Activated naive CD4-positive, alpha-beta T cell treated with anti-CD3 and anti-CD28 coated beads, Interleukin-2, amount 10 ng/mL, durations not matched to agents 7 days and 5 days (primary cell): ENCODE measurements at places on chromosomes 7 and 10.

DNA sequence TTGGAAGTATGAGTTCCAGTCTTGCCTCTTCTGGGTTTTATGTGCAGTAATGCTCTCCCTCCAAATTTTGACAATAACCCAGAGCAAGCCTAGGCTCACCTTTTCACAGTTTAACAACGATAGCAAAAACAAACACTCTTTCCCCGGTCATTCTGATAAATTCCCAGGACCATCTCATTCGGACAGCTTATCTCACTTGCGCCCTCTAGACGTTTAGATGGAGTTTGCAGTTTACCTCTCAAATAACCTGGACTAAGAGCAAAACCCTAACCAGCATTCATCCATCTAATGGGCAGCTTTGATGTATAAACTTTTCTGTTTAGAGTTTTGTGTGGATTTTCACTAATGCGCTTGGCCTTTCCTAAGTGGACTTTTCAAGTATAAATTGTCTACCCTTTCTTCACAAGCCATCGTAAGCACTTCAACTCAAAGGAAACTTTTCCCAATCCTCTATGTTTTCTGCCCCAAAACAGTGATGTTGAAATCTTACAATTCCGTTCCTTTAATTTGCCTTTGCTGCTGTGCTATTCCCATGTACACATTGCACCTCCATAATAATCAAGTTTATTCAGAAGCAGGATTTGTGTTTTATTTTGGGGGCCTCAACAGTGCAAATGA lies 114.9 kb downstream of the HDAC9 start:
- no peak overlapping the region for H3K27ac ChIP-seq
- no peaks in the 10 kb centered on the region for H3K36me3 ChIP-seq
- H3K4me3 ChIP-seq, result no peak overlapping the region
- no peak for DNase-seq
- no peaks in the 10 kb centered on the region for H3K4me1 ChIP-seq
- H3K27me3 ChIP-seq, result no peaks in the 10 kb centered on the region

DNA sequence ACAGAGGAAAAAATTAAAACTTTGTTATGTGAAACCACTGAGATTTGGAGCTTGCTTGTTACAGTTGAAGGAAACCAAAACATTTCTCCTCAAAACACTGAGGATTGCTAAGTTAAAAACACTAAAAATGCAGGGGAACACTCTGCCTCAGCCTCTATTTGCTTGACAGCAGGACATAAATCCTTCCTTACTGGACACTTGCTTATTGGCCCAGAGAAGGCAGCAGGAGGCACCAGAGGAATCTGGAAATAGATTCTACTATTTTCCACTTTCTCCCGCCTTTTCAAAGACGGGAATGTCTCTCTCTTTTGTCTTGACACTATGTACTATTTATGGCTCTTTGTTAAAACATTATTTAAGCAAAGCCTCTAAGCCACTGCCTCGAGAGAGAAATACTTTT lies 67.9 kb downstream of the MTURN start:
- no peak overlapping the region for H3K27ac ChIP-seq
- DNase-seq, result no peak
- H3K36me3 ChIP-seq, result no peaks in the 10 kb centered on the region
- no peaks in the 10 kb centered on the region for H3K4me1 ChIP-seq

DNA sequence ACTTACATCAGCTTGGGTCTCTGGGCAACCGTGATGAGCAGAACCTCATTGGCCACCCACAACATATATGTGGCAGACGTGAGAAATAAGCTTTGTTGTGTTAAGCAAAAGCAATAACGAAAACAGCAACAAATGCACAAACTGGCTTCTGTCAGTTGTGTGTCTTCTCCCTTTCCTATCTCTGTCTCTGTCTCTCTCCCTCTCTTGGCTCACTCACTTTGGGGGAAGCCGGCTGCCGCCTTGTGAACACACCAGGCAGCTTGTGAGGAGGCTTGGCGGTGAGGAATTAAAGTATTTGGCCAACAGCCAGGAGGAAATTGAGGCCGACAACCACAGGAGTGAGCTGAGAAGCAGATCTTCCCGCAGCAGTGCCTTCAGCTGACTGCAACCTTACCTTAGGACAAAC lies 21.9 kb upstream of the CDCA7L start:
- peaks cover 12% of the 10 kb centered on the region for H3K27me3 ChIP-seq
- H3K36me3 ChIP-seq, result no peaks in the 10 kb centered on the region
- H3K4me3 ChIP-seq, result no peak overlapping the region
- no peak overlapping the region for H3K27ac ChIP-seq
- H3K4me1 ChIP-seq, result peaks cover 7% of the 10 kb centered on the region

- peak; percentile 83 for DNase-seq
- H3K4me3 ChIP-seq, result no peak overlapping the region
- peaks cover 60% of the 10 kb centered on the region for H3K27me3 ChIP-seq
- H3K27ac ChIP-seq, result peak overlapping the region; percentile 87
- peaks cover 35% of the 10 kb centered on the region for H3K4me1 ChIP-seq
- H3K36me3 ChIP-seq, result peaks cover 6% of the 10 kb centered on the region
These were observed 97.2 kb upstream of the INSYN2A start for GRCh38 chr10:127293640-127294039.

DNA sequence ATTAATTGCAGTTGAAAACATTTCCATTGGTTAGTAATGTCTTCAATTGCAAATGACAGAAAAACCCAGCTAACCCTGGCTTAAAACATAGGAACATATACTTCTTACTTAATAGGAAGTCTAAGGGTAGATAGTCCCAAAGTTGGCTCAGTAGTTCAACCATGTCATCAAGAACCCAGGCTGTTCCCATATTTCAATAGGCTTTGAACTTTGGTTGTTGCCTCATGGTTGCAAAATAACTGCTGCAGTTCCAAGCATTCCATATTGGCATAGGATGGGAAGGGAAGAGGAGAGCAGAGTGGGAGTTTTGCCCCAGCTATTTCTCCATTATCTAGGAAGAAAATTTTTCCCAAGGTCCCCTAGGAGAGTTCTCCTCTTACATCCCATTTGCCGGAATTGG lies 81.4 kb upstream of the EEPD1 start:
- peaks cover 26% of the 10 kb centered on the region for H3K27me3 ChIP-seq
- no peaks in the 10 kb centered on the region for H3K36me3 ChIP-seq
- DNase-seq, result no peak
- no peak overlapping the region for H3K4me3 ChIP-seq
- H3K4me1 ChIP-seq, result no peaks in the 10 kb centered on the region
- no peak overlapping the region for H3K27ac ChIP-seq

- H3K27me3 ChIP-seq, result peaks cover 16% of the 10 kb centered on the region
- no peak overlapping the region for H3K4me3 ChIP-seq
- H3K27ac ChIP-seq, result no peak overlapping the region
- H3K4me1 ChIP-seq, result no peaks in the 10 kb centered on the region
- no peak for DNase-seq
These were observed 36.9 kb downstream of the AKR1B1 start for GRCh38 chr7:134422008-134422407.

GRCh38 chr7:34755008-34755407 lies 97.0 kb downstream of the NPSR1 start:
- no peak overlapping the region for H3K4me3 ChIP-seq
- DNase-seq, result no peak
- H3K36me3 ChIP-seq, result no peaks in the 10 kb centered on the region
- no peak overlapping the region for H3K27ac ChIP-seq
- no peaks in the 10 kb centered on the region for H3K4me1 ChIP-seq
- no peaks in the 10 kb centered on the region for H3K27me3 ChIP-seq

DNA sequence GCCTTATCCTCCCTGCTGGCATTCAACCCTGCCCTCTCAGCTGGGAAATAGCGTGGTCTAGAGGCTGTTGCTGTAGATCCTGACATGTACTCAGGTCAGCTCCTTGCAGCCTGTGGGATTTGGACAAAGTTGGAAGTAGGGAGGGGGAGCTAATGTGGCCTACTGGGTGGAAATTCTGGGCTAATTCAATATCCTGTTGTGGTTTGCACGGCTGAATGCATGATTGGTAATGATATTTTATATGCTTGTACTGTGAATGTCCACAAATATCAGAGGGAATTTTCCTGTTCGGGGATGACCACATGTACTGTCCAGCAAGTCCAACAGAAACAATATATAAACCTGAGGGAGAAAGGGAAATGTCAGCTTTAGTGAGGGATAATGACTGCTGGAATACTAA lies 22.1 kb upstream of the NPVF start:
- no peak overlapping the region for H3K27ac ChIP-seq
- no peaks in the 10 kb centered on the region for H3K4me1 ChIP-seq
- H3K27me3 ChIP-seq, result no peaks in the 10 kb centered on the region
- no peak overlapping the region for H3K4me3 ChIP-seq

GRCh38 chr10:29722777-29723176 lies 88.0 kb upstream of the SVIL start:
- peaks cover 22% of the 10 kb centered on the region for H3K36me3 ChIP-seq
- H3K27me3 ChIP-seq, result no peaks in the 10 kb centered on the region
- DNase-seq, result no peak
- H3K27ac ChIP-seq, result no peak overlapping the region
- H3K4me1 ChIP-seq, result peaks cover 9% of the 10 kb centered on the region

DNA sequence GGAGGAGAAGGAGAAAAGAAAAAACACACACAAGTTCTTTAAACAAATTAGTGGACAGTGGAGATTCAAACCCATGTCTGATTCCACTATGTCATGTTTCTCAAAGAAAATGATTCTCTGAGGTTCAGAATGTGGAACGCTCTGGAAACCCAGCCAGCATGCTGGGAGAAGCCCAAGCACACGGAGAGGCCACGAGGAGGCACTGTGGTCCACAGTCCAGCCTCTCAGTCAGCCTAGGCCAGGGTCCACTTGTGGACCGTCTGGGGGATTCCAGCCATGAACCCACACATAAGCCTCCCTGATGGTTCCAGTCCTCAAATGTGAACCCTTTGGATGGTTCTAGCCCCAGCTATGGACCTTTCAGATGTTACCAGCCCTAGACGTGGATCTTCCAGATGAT lies 73.4 kb downstream of the CAV1 start:
- no peaks in the 10 kb centered on the region for H3K36me3 ChIP-seq
- H3K27ac ChIP-seq, result no peak overlapping the region
- peaks cover 23% of the 10 kb centered on the region for H3K27me3 ChIP-seq
- no peak for DNase-seq
- no peak overlapping the region for H3K4me3 ChIP-seq

DNA sequence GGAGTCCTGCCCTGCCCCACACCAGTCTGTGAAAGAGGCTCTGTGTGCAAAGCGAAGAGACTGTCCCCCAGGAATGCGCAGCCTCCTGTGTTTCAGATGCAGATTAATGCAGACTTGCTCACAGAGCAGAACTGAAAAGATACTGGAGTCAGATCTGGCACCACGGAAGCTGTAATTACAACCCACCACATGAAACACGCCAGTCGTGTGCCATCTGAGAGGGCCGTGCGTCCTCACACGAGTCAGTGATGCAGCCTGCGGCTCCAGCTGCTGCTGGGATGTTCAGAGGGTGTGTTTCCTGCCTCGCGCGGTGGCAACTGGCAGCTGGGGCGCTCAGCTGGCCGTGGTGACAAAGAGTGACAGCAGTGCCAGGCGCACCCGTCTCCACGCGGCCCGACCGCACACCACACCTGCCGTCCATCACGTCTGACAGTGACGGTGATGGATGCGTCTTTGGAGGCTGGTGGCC lies 50.0 kb downstream of the NKX6-2 start:
- H3K4me1 ChIP-seq, result no peaks in the 10 kb centered on the region
- no peak for DNase-seq
- no peak overlapping the region for H3K4me3 ChIP-seq
- no peak overlapping the region for H3K27ac ChIP-seq

- no peak overlapping the region for H3K27ac ChIP-seq
- H3K27me3 ChIP-seq, result no peaks in the 10 kb centered on the region
- H3K4me1 ChIP-seq, result peaks cover 12% of the 10 kb centered on the region
- H3K4me3 ChIP-seq, result no peak overlapping the region
- H3K36me3 ChIP-seq, result peaks cover 32% of the 10 kb centered on the region
These were observed 11.6 kb downstream of the ALDH18A1 start for GRCh38 chr10:95644901-95645300.

DNA sequence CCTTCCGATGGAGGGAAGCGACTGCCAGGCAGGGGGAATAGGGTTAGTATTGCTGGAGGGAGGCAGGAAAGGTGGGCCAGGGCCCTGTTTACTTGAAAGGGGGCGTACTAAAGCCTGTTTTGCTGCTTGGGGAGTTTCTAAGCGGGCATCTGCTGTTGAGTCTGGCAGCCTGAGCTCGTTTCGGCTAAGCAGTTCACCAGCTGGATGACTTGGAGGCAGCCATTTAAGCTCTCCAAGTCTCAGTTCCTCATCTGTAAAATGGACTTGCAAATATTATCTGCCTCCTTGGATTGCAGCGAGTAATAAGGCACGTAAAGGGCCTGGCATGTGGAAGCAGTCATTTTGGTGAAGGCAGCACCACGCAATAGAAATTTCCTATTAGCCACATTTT lies 44.0 kb downstream of the LDB3 start:
- H3K4me1 ChIP-seq, result peaks cover 16% of the 10 kb centered on the region
- no peak for DNase-seq
- peaks cover 4% of the 10 kb centered on the region for H3K27me3 ChIP-seq
- H3K27ac ChIP-seq, result peak overlapping the region; percentile 84

DNA sequence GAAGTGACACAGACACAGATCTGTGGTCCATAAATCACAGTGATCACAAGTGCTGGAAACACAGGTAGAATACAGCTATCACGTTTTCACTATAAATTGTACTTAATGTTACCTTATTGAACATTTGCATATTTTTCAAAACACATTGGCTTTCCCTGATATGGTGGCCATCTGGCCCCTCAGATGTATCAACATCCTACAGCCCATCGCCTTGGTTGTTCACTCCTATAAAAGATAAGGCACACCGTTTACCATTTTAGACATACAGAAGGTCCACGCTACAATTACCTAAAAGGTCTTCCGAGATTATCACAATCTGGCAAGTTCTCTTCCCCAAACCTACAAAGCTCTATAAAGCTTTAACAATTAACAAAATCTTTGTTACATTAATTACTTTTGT lies 91.4 kb downstream of the SRPK2 start:
- peaks cover 13% of the 10 kb centered on the region for H3K36me3 ChIP-seq
- H3K27ac ChIP-seq, result no peak overlapping the region
- DNase-seq, result no peak
- peaks cover 59% of the 10 kb centered on the region for H3K4me1 ChIP-seq

GRCh38 chr10:75170215-75170614 lies 40.4 kb upstream of the VDAC2 start:
- H3K27me3 ChIP-seq, result no peaks in the 10 kb centered on the region
- H3K27ac ChIP-seq, result no peak overlapping the region
- peaks cover 26% of the 10 kb centered on the region for H3K36me3 ChIP-seq
- DNase-seq, result no peak
- H3K4me3 ChIP-seq, result no peak overlapping the region
- H3K4me1 ChIP-seq, result peaks cover 38% of the 10 kb centered on the region

DNA sequence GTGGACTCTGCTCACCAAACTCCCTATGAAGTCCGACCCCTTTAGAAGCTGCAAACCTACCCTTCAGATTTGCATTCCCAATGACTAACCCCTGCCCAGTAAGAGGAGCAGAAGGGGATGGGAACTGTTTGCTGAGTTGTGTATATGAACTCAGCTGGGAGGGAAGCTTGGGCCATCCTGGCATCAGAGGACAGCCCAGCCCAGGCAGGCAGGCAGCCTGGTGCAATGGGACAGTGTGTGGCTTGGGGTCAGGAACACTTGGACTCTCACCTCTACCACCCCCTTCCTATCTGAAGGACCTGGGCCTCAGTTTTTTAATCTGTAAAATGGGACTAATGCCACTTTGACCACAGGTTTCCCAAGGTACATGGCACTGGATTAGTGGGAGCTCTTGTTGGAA lies 147.4 kb upstream of the GPR26 start:
- H3K27ac ChIP-seq, result no peak overlapping the region
- no peak overlapping the region for H3K4me3 ChIP-seq
- no peaks in the 10 kb centered on the region for H3K36me3 ChIP-seq
- no peak for DNase-seq
- H3K4me1 ChIP-seq, result no peaks in the 10 kb centered on the region

- peaks cover 28% of the 10 kb centered on the region for H3K36me3 ChIP-seq
- H3K27me3 ChIP-seq, result no peaks in the 10 kb centered on the region
- H3K27ac ChIP-seq, result peak overlapping the region; percentile 47
- peak; percentile 68 for DNase-seq
- no peak overlapping the region for H3K4me3 ChIP-seq
- H3K4me1 ChIP-seq, result peaks cover 62% of the 10 kb centered on the region
These were observed 287.2 kb upstream of the MKLN1 start for GRCh38 chr7:131040467-131040932.
